ENCODE measurements at places on chromosomes 5 and 9. TPM values are rescaled to one million over a fixed set of nuclear protein-coding genes. Genes with fewer than 3 reads are reported as not detected.

The OR1L8 gene
- polyA plus RNA-seq, result not detected

The ABCA1 gene
- 3.6 TPM for polyA plus RNA-seq

The SPINK13 gene
- polyA plus RNA-seq, result not detected

The TNFSF15 gene
- polyA plus RNA-seq, result 3.1 TPM
